ENCODE measurements at places on chromosomes 3 and 15.

GRCh38 chr3:123861081-123861836 lies 22.9 kb downstream of the MYLK start:
- DNase-seq = no peak

DNA sequence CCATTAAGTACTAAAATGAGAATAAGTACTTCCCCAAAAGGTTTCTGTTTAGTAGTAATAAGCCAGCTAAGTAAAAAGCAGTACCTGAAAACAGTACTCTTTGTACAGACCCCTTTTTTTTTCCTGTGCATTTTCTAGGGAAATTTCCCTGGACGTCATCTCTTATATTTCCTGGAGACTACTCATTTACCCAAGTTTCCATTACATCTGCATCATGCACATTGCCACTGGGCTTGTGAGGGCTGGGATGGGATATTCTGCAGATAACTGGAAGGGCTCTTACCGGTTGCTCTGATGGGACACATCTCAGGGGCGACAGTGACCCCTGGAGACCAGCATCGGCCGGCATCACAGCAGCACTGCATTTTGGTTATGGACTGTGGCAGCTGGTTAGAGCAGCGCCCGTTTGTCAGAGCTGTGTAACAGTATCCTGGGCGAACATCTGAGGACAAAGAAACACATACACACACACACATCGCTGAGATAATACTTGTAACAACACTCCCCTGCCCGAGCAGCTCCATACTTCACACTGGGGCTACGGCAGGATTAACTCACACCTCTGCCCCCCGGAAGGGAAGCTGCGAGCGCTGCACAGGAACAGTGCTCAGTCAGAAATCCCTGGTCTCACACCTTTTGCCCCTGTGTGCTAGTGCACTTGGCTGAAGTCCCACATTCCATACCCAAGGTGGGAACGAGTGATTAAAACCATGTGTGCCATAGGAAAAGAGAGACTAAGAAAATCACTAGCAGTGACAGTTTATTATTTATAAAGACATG lies 124.9 kb downstream of the FBN1 start:
- DNase-seq = no peak

- DNase-seq = no peak
Measured at GRCh38 chr3:80116281-80116680, 348.5 kb upstream of the ROBO1 start.

DNA sequence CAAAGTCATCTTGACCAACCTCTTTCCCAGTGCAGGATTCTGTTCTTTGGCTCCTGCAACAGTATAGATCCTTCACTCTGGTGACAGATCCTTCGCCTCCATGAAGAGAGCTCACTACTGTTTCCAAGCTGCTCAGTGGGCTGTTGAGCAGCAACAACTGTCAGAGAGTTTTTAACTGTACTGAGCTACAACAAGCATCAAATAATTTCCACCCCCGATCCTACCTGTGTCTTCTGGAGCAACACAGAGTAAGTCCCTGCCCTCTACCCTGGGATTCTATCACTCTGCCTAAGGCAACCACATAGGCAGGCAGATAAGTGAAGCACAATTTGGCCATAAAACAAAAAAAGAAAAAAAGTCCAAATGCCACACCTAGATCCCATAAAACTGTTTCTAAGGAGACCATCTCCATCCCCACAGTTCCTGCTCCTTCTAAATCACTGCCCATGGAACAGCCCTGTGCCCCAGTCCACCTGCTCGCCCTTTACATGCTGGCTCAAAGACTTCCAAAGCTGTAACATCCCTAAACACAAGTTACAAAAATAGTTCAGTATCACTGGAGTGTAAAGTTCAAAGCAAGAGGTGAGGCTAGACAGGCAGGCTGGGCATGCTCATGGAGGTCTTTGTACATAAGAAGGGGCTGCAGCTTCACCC lies 37.8 kb upstream of the ANPEP start:
- DNase-seq = no peak

GRCh38 chr3:16253601-16254000 lies 11.1 kb downstream of the DPH3 start:
- DNase-seq = no peak

- DNase-seq = no peak
Measured at GRCh38 chr3:53629402-53629723, 135.0 kb downstream of the CACNA1D start.

Measured in stimulated activated CD4-positive, alpha-beta T cell treated with anti-CD3 and anti-CD28 coated beads, Interleukin-12 subunit alpha, Interleukin-12 subunit beta, amount 100 ng/mL, for 24 hours (primary cell).